Naive thymus-derived CD4-positive, alpha-beta T cell (primary cell): ENCODE measurements at places on chromosomes 6 and 20.

DNA sequence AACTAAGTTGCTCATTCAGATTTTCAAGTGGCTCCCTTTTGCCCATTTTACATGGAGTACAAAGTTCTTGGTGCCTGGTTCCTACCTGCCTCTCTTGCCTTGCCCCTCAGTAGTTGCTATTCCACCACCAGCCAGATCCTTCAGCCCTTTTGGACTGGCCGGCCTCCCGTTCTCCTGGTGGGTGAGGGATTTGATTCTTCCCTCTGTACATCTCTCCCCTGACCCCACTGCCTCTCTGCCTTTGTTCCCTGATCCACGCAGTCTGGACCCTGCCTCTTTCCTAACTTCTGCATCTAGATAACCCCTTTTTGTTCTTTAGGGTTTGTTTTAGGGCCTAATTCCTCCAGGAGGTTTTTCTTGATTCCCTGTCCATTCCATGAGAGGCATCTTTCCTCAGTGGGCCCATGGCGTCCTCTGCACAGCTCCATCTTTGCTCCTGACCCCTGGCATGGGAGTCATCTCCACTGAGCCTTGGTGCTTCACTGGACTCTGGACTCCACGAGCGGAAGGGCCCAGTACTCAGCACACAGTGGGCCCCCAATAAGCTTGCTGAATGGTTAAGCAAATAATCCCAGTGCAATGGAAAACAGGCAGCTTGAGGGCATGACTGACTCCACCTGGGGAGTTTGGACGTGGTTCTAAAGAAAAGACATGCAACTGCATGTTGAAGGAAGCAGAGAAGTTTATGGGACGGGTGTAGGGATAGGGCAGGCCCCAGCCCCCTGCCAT lies 309.3 kb upstream of the SUPT3H start:
- DNase-seq, result no peak
- no peaks in the 10 kb centered on the region for H3K27me3 ChIP-seq
- H3K36me3 ChIP-seq, result no peaks in the 10 kb centered on the region
- no peaks in the 10 kb centered on the region for H3K4me1 ChIP-seq

DNA sequence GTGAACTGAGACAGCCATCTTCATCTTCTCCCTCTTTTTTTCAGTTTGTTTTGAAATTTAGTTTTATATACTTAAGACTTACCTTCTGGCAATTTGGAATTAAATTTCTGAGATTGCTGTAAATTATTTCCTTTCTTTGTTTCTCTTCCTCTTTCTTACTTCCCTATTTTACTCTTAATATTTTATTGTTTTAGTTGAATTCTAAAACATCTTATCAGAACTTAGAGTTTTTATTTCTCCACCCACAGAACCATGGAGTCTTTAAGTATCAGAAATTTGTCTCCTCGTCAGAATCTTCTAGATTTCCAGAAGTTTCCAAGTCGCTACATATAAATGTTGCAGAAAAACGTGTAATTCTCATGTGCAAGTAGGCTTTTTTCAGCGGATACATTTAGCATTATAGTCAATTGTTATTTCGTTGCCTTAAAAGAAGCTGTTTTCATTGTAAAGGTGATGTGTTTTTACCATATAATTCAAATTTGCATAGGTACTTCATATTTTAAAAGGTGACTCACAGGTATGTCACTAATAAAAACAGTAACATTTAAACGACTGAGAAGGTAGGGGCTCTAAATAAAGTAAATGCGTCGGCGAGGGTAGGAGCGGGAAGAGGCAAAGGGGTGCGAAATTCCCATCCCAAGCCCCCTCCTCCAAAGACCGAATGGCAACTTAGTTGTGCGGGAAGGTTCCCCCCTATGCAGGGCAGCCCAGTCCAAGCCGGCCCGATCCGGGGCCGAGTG lies 866 bp upstream of the MYO6 start:
- peaks cover 9% of the 10 kb centered on the region for H3K27me3 ChIP-seq
- no peaks in the 10 kb centered on the region for H3K4me1 ChIP-seq
- no peak overlapping the region for H3K27ac ChIP-seq

DNA sequence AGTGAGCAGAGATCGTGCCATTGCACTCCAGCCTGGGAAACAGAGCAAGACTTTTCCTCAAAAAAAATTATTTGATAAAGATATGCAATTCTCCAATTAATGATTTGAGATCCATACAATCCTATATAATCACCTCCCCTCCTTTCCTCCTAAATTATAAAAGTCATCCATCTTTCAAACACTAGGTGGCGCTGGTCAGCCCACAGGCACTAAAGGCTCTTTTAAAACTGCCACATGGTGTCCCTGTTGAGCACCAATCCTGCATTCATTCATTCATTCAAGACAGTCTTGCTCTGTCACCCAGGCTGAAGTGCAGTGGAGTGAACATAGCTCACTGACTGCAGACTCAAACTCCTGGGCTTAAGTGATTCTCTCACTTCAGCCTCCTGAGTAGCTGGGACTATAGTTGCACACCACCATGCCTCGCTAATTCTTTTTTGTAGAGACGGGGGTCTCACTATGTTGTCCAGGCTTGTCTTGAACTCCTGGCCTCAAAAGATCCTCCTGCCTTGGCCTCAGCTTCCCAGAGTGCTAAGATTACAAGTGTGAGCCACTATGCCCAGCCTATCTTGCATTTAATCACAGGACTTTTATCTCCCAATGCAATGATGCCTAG lies 58.7 kb upstream of the SLC2A12 start:
- no peaks in the 10 kb centered on the region for H3K36me3 ChIP-seq
- no peak overlapping the region for H3K4me3 ChIP-seq
- no peaks in the 10 kb centered on the region for H3K4me1 ChIP-seq
- H3K27me3 ChIP-seq, result no peaks in the 10 kb centered on the region

DNA sequence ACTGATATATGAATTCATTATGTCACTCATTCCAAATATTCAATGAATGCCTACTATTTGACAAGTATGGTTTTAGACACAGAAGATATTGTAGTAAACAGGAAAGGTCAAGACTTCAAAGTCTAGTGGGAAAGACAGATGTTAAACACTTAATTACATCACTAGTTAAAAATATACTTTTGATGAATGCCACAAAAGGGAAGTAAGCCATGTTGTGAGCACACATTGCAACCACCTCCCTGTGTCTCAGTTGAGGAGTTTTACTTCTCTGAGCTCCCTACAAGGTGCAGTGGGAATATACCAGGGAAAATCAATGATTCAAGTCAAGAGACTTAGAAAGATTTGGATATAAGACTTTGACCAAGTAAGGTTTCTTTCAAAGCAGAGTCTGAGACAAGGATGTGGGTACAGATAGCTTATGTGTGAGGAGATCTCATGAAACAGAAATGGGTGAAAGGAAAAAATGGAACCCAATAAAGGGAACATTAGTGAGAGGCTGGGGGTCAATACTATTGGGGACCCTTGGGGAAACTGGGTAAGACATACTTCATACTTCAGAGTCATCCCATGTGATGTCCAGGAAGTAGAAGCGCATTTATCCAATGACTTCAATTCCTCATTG lies 503.7 kb downstream of the KIF16B start:
- no peak overlapping the region for H3K27ac ChIP-seq
- H3K27me3 ChIP-seq, result no peaks in the 10 kb centered on the region
- no peaks in the 10 kb centered on the region for H3K4me1 ChIP-seq
- no peak overlapping the region for H3K4me3 ChIP-seq
- DNase-seq, result no peak
- H3K36me3 ChIP-seq, result no peaks in the 10 kb centered on the region

DNA sequence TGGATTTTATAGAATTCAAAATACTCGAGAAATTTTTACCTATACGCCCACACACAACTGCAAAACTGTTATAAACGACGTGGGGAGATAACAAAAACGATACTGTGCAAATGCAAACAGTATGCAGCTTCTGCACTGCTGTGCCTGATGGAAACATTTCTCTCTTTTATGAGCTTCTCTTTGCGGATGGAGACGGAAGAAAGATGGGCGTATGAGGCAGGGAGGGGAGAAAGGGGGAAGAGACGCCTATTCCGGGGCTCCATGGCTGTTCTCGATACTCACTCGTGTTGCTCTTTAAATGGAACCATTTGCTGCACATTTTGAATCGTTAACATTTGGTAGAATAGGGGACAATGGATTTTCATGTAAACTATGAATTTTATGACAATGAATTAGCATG lies 69.1 kb upstream of the EXOC2 start:
- H3K27me3 ChIP-seq, result no peaks in the 10 kb centered on the region
- H3K4me1 ChIP-seq, result no peaks in the 10 kb centered on the region
- no peak overlapping the region for H3K27ac ChIP-seq

GRCh38 chr6:69398729-69399128 lies 398.1 kb downstream of the LMBRD1 start:
- H3K4me3 ChIP-seq, result no peak overlapping the region
- no peaks in the 10 kb centered on the region for H3K4me1 ChIP-seq
- H3K27ac ChIP-seq, result no peak overlapping the region
- H3K27me3 ChIP-seq, result no peaks in the 10 kb centered on the region

DNA sequence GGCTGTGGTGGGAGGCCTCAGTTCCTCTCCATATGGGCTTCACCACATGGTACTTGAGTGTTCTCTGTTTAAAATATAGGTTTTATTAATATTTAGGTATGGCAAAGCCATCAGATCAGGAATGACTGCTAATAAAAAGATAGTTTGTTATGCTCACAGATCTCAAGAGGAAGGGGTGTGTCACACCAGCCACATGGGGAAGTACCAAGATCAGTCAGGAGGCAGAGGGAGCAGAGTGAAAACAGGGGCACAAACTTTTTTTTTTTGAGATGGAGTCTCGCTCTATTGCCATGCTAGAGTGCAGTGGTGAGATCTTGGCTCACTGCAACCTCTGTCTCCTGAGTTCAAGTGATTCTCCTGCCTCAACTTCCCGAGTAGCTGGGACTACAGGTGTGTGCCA lies 92.1 kb upstream of the GCM1 start:
- DNase-seq, result no peak
- no peak overlapping the region for H3K27ac ChIP-seq
- H3K36me3 ChIP-seq, result no peaks in the 10 kb centered on the region
- H3K4me3 ChIP-seq, result no peak overlapping the region

GRCh38 chr20:34055290-34055689 lies 56.8 kb downstream of the EIF2S2 start:
- H3K4me3 ChIP-seq, result no peak overlapping the region
- no peaks in the 10 kb centered on the region for H3K27me3 ChIP-seq
- H3K4me1 ChIP-seq, result peaks cover 46% of the 10 kb centered on the region

DNA sequence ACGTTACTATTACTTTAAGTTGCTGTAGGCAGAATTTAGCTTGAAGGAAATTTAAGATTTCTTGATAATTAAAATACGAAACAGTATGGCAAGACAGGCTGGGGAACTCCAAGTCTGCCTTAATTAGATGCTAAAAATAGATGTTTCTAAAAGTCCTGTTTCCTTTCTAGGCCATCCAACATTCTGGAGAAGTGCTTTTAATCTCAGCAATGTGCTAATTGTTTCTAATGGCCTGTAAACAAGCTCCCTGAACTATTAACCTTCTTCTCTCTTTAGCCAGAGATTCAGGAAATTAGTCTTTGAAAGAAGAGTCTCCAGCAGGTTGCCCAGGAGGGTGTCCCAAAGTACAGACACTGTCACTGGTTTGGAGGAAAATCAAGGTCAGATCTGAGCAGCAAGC lies 677.3 kb upstream of the AGPAT4 start:
- no peak overlapping the region for H3K27ac ChIP-seq
- DNase-seq, result no peak
- no peaks in the 10 kb centered on the region for H3K4me1 ChIP-seq
- no peaks in the 10 kb centered on the region for H3K27me3 ChIP-seq

GRCh38 chr6:93059911-93060310 lies 359.4 kb downstream of the EPHA7 start:
- no peak overlapping the region for H3K4me3 ChIP-seq
- H3K27me3 ChIP-seq, result no peaks in the 10 kb centered on the region
- no peaks in the 10 kb centered on the region for H3K4me1 ChIP-seq
- H3K27ac ChIP-seq, result no peak overlapping the region

DNA sequence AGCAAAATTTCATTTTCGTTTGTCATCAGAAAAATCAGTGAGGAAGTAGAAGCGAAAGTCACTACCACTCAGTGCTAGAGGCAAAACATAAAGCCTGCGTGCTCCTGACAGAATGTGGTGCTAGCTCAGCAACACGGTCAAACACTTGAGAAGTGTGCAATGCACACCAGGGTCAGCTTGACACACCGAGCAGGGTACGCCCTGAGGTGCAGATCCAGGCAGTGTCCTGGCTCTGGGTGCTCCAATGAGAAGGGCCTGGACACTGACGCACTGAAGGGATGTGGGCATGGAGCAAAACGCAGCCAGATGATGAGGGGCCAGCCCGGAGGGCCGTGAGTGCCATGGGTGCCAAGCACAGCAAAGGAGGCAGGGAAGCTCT lies 5.9 kb downstream of the RNASET2 start:
- peak overlapping the region; percentile 92 for H3K27ac ChIP-seq
- H3K4me1 ChIP-seq, result peaks cover 63% of the 10 kb centered on the region
- peak overlapping the region; percentile 45 for H3K4me3 ChIP-seq

- H3K4me1 ChIP-seq, result no peaks in the 10 kb centered on the region
- no peak overlapping the region for H3K27ac ChIP-seq
- H3K36me3 ChIP-seq, result peaks cover 65% of the 10 kb centered on the region
- H3K4me3 ChIP-seq, result no peak overlapping the region
- H3K27me3 ChIP-seq, result no peaks in the 10 kb centered on the region
Observed at GRCh38 chr20:47276251-47276650, 80.2 kb downstream of the ZMYND8 start.

GRCh38 chr6:6461138-6461537 lies 127.4 kb upstream of the LY86 start:
- DNase-seq, result no peak
- H3K4me3 ChIP-seq, result no peak overlapping the region
- H3K36me3 ChIP-seq, result no peaks in the 10 kb centered on the region
- no peak overlapping the region for H3K27ac ChIP-seq
- H3K4me1 ChIP-seq, result no peaks in the 10 kb centered on the region

- no peaks in the 10 kb centered on the region for H3K27me3 ChIP-seq
- DNase-seq, result no peak
- H3K4me1 ChIP-seq, result peaks cover 7% of the 10 kb centered on the region
- no peaks in the 10 kb centered on the region for H3K36me3 ChIP-seq
- no peak overlapping the region for H3K4me3 ChIP-seq
Observed at GRCh38 chr20:21173485-21173884, 47.6 kb downstream of the KIZ start.

GRCh38 chr20:15875446-15875845 lies 697.8 kb downstream of the KIF16B start:
- H3K4me1 ChIP-seq, result no peaks in the 10 kb centered on the region
- H3K27me3 ChIP-seq, result no peaks in the 10 kb centered on the region
- H3K36me3 ChIP-seq, result no peaks in the 10 kb centered on the region

- H3K36me3 ChIP-seq, result no peaks in the 10 kb centered on the region
- no peak for DNase-seq
- H3K27ac ChIP-seq, result no peak overlapping the region
- no peak overlapping the region for H3K4me3 ChIP-seq
Observed at GRCh38 chr20:47785854-47786764, 828 bp upstream of the SULF2 start.
